ENCODE measurements at places on chromosomes 3 and 15.

- DNase-seq: no peak
Measured at GRCh38 chr3:36408146-36408545, 27.8 kb downstream of the STAC start.

DNA sequence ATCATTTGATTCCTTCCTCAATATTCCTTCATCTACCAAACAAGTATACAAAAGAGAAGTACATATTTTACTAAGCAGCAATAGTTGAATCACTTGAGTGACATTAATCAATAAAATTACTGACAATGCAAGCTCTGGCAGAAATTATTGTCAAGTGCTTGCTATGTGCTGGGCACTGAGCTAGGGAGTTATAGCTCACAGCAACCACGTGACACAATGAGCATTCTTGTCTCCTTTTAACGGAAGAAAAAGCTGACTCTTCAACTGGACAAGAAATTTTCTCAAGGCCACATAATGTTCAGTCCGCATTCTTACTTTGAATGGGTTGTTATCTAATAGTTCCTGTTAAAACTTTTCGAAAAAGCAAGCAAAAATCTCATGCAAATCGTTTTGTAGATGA lies 500.1 kb downstream of the PYDC2 start:
- no peak for DNase-seq

DNA sequence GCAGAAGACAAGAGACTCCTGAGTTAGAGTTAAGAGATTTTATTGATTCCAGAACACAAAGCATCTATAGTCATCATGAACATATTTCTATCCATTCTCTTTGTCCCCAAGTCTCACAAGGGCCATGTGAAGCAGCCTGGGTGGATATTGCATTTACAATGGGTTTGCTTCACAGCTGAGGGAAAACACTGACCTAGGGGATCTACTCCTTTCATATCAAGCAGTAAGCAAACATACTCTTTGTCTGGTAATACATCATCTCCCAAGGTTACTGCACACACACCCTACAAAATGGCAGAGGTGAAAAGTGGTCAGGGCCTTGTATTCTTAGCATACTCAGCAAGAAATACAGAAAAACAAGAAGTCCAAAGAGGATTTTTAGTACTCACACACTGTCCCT lies 267.7 kb upstream of the BCHE start:
- no peak for DNase-seq

DNA sequence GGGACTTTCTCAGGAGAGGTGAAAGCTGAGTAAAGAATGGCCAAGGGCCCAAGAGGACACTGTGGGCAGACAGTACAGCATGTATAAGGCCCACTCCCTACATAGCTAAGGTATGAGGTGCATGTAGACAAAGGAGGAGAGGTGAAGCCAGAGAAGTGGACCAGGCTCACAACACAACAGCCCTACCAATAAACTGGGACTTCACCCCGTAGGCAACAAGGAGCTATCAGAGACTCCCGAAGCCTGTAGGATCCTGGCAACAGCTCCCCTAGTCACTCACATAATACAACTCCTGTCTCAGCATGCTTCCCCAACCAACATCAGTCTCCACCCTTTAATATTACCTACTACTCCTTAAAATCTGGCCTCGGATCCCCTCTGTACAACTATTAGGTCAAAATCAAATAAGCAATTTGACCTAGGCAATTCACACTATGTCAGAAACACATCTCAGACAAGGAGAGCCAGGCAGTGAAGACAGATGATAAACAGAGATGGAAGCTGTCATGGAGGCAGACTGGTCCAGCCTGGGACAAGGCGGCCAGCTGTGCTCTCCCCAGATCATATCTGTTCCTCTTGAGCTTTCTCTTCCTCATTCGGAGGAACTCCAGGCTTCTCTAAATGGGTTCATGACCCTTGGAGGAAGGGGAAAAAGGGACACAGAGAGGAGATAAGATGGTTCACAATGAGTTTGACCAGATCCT lies 1.4 kb downstream of the XXYLT1 start:
- DNase-seq: no peak

- DNase-seq: no peak
Measured at GRCh38 chr3:44522494-44522933, 32.5 kb upstream of the ZKSCAN7 start.

- no peak for DNase-seq
Measured at GRCh38 chr15:92715758-92716157, 60.2 kb upstream of the FAM174B start.

GRCh38 chr3:190424108-190424477 lies 25.6 kb downstream of the TMEM207 start:
- DNase-seq: no peak

DNA sequence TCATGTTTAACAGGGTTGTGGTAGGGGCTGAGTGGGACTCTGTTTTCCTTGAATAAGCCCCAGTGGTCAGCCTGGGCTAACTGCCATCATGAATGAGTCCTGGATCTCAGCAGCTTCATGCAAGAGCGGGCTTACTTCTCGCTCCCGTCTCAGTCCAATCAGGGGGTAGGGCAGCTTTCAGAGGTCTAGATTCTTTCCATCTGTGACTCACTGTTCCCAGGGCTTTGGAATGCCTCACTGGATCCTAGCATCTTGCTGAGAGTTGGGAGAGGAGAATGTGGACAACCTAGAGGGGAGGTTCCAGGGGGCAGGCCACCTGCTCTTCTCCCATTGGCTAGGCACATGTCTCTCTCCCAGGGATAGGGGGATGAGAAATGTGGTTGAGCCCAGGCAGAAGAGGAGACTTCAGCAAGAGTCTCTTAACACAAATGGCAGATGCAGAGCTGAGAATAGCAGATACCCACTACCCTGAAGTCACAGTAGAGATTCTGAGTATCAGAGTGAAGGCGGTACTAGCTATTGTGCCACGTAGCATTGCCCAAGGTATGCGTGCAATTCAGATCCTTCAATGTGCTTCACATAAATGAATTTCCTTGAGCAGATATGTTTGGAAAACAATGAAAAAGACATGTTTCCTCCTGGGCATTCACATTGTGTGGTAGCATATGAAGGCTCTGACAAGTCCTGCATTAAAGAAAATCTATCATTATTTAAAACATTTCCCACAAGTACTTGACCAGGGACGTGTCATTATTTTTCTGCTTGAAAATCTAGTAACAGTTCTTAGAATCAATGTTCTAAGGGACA lies 257.7 kb upstream of the PROK2 start:
- no peak for DNase-seq

DNA sequence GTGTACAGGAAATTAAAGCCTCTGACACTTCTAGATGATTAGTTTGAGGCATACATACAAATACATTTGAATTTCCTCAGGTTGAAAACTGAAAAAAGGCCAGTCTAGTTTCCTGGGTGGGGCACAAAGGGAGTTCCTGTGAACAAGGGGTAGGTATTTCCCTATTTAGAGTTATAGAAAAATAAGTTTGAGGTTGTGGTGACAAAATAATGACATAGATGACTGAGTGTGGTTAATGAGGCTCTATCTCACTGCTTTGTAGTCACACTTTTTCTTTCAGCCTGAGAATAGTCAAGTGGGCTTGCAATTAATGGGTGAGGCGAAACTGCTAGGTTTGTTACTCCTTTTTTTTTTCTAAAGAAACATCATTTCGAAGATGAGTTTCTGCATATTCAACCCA lies 4.3 kb downstream of the SLCO3A1 start:
- DNase-seq: no peak

- no peak for DNase-seq
Measured at GRCh38 chr3:180828001-180828720, 84.3 kb upstream of the FXR1 start.

DNA sequence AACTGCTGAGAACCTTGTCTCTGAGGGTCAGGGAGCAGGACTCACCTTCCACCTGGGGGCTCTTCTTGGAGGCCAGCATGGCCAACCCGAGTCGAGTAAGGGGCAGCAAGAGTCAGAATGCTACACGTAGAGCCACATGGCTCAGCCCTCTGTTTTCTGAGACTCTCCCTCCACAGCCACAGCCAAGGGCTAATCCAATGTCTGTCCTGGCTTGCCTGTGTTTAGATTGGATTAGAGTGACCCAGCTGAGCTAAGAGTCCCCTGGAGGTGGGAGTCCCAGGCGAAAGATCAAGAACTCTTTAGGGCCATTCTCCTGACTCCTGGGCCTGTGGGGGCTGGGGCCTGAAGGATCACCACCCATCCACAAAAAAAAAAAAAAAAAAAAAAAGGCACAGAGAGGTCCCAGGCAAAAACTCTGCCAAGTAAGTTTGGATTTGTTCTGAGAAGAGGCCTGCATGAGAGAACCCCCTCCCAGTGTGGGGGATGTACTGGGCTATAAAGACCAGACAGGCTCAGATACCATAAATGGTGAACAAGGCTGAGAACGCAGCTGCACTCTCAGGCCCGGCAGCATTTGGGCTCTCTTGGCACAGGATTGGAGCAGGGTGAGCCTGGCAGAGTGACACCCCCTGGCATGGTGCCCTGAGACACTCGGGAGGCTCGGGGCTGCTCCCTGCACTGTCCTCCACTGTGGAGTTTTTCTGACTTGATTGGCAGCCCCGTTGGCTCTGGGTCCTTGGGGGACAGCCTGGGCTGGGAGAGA lies 88.0 kb upstream of the OSBPL11 start:
- peak; percentile 55 for DNase-seq

DNA sequence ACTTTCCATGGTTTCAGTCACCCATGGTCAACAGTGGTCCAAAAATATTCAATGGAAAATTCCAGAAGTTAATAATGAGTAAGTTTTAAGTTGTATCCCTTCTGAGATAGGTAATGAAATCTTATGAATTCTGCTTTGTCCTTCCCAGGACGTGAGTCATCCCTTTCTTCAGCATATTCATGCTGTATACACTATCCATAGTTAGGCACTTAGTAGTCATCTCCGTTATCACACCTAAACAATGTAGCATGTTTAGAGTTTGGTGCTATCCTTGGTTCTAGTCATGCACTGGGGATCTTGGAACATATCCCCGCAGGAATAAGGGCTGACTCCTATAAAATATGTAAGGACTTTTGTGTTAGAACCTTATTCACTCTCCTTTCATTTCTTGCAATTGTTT lies 153.2 kb downstream of the UNC13C start:
- no peak for DNase-seq

GRCh38 chr3:58175437-58176184 lies 35.2 kb downstream of the DNASE1L3 start:
- DNase-seq: no peak

GRCh38 chr15:74830868-74831267 lies 4.4 kb downstream of the CPLX3 start:
- DNase-seq: peak; percentile 79

DNA sequence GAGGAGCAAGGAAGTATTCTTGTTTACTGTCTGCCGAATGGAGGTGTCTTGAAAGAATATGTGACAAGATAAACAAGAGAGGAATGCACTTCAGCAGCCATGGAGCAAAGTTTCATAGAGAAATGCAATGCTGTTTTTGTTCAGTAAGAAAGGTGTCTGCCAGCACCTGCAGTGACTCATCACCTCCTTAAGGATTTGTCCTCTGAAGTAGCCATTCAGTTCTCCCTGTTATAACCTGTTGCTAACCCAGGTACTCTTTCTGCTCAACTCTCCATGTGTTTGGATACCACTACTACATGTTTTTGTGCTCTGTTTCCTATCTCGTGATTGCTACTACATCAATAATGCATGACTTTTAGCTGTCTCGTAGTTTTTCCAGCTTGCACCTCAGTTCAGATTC lies 328.9 kb downstream of the CHL1 start:
- no peak for DNase-seq

GRCh38 chr3:46477145-46477544 lies 12.4 kb upstream of the LTF start:
- no peak for DNase-seq

DNA sequence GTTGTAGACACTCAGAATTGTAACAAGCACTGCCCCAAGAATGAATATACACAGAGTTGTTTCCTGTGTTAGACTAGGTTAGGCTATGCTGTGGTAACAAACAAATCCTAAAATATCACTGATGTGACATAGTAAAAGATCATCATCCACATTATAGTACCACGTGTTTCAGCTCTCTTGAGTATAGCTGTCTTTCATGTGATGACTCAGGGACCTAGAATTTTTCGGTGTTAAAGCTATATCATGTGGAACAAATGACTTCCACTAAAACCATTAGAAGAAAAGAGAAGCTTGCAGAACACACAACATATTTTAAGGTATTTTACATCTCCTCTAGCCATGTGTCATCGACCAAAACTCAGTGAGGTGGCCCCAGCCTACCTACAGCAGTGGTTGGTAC lies 307.9 kb upstream of the RBMS3 start:
- DNase-seq: no peak

GRCh38 chr3:182244222-182244971 lies 532.7 kb downstream of the SOX2 start:
- DNase-seq: peak; percentile 38

DNA sequence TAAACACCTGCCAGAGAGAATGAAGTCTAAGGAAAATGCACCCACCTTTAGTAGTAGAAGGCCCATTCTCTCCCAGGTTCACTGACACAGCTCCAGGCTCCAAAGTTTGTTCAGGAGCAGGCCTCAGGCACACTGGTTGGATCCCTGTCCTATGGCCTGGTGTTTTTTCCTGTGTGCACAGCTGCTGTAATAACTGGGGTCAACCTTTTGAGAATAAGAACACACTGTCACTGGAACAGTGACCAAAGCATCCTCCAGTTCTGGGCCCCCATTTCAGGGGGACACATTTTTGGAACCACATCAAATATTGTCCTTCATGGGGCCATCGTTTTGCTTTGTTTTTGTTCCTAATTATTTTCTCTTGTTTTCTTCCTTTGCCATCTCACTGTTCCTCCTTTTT lies 95.8 kb downstream of the ARNT2 start:
- DNase-seq: no peak

GRCh38 chr3:177041730-177042551 lies 155.3 kb downstream of the TBL1XR1 start:
- DNase-seq: no peak

DNA sequence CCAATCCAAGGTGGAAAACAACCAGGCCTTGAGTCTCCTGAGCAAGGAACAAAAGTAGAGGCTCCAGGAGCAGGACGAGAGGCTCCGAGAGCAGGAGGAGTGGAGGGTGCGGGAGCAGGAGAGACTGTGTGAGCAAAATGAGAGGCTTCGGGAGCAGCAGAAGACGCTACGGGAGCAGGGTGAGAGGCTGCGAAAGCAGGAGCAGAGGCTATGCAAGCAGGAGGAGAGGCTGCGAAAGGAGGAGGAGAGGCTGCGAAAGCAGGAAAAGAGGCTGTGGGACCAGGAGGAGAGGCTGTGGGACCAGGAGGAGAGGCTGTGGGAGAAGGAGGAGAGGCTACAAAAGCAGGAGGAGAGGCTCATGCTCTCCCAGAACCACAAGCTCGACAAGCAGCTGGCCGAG lies 60.3 kb upstream of the UBE2Q2 start:
- no peak for DNase-seq

DNA sequence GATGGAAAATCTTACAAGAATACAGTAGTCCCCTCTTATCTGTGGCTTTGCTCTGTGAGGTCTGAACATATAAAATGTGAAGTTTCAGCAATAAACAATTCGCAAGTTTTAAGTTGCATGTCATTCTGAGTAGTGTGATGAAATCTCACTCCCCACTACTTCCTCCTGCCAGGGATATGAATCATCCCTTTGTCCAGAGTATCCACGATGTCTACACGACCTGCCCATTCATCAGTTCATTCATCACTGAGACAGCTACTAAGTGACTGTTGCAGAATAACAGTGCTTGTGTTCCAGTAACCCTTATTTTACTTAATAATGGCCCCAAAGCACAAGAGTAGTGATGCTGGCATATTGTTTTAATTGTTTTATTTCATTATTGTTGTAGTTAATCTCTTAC lies 489.2 kb upstream of the UBE2E2 start:
- DNase-seq: no peak

All from head of caudate nucleus (tissue), 42 donors.